ENCODE measurements at places on chromosomes 4 and X.
A peak's percentile ranks its signal among the peaks of the same experiment; 100 is the strongest.

DNA sequence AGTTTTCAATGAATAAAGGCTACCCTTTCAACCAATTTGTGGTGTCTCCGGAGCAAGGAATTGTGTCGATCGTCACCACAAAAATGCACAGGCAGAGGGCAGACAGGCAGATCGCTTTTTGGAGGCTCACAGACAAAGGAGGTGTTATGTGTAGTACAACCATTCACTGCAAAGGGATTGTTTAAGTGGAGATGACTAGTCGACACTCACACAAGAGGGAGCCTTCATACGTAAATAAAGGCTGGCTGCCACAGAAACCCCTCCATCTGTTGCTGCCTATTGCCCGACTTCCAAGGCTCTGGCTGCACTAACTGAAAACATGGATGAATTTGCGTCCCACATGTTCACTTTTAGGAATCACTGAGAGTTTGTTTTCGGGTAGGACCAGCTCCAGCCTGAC is 281.1 kb downstream of the NKX6-1 start:
- no peak for DNase-seq

- peak; percentile 29 for DNase-seq
These were observed 92.2 kb upstream of the PGRMC2 start for GRCh38 chr4:128379860-128380259.

- DNase-seq, result no peak
These were observed 709 bp downstream of the GPAT3 start for GRCh38 chr4:83536362-83537272.

DNA sequence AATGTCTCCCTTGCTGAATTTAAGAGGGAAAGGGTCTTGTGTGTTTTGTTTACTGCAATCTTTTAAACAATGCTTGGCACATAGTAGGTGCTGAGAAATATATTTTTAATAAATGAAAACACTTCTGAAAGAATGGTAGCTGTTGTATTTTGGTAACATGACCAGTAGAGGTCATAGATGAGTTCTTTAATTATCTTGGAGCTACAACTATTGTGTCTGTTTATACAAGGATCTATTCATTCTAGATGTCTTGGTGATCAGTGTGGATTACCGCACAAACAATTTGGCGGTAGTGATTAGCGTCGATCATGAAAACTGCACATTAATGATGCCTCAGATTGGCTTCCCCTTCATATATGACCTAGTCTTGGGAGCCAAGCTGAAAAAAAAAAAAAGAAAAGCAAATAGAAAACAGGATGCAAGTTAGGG is 21.4 kb upstream of the SCRG1 start:
- DNase-seq, result peak; percentile 23

- DNase-seq, result no peak
These were observed 55.8 kb downstream of the EMCN start for GRCh38 chr4:100461807-100462605.

GRCh38 chr4:137226900-137227299 is 305.4 kb downstream of the PCDH18 start:
- no peak for DNase-seq

GRCh38 chrX:150044556-150044955 is 106.3 kb upstream of the EOLA2 start:
- DNase-seq, result no peak

DNA sequence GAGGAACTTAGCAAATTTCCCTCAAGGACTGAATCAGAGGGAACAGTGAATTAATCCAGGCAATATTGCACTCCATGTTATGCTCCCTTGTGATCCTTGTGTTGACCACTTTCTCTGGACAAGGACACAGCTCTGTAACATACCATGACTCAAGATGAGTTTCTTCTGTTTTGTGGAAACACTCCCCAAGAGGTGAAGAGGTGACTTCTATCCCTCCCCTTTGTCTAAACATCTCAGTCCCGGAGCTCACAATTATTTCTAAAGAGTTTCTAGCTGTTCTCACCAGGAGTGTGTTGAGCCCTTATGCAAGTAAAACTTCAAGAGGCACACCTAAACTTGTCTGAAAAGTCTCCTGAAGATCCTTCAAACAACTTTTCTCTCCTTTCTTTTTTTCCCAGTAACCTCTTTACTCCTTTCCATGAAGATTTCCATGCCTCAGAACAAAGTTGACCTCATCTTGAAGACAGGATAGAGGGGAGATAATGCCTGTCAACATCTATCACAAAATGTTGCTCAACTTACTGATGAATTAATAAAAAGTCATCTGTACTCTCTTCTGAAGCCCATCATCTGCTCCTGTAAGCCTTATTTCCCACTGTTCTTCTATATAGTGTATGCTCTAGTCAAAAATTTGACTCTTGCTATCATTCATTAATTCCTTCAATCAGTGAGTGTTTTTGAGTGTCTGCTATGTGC is 429.1 kb downstream of the SPRY1 start:
- DNase-seq, result no peak

GRCh38 chr4:156547891-156548290 is 423.7 kb downstream of the PDGFC start:
- no peak for DNase-seq

- DNase-seq, result no peak
These were observed 4.2 kb upstream of the PKD2 start for GRCh38 chr4:88003261-88003660.

- DNase-seq, result no peak
These were observed 10.3 kb downstream of the SLC25A5 start for GRCh38 chrX:119478504-119478903.

DNA sequence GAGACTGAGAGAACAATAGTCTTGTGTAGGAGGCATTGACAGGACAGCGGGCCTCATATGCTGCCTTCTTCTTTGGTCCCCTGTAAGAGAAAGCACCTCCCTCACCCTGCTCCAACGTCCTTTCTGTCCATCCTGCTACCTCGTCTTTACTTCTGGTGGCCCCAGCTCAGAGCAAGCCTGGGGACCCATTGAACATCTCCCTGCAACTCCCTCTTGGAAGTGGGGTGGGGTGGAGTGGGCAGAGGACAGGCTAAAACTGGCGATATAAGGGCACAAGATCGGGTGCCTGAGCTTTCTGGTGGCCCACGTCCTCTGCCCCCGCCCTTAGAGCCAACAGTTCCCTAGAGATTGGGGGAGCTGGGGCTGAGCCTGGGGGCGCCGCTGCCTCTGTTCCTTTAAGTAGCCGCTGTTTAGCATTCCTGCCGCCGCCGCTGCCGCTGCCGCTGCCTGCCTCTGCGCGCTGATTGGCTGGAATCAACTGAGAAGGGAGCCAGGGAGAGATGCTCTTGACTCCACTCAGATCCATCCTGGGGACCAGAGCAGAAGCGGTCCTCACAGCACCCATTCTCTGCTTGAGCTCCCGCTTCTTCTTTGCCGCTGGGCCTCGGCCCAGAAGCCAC is at the start of gene DLG3:
DLG3 (plus strand) TSS at position 510 of the 620 bp plus-strand sequence. CDS start 367 bp downstream, outside the sequence.
- DNase-seq, result no peak

DNA sequence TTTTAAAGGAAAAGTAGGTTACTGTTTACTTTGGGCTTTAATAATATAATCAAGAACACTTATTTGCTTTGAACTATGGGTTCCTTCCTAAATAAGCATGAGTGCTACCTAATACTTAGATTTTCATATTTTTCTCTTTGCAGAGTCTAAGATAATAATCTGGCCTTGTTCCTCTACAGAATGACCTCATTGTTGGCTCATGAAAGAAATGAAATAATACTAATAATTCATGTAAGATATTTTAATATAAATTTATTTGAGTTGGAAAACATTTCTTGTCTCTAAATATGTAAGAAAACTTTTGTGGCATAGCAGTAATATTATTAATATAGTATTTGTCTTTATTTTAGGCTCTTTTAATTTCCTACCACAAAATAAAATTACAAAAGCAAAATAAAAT is 601.3 kb downstream of the IQCM start:
- no peak for DNase-seq

- DNase-seq, result no peak
These were observed 27.1 kb downstream of the CFAP299 start for GRCh38 chr4:80362578-80363181.

DNA sequence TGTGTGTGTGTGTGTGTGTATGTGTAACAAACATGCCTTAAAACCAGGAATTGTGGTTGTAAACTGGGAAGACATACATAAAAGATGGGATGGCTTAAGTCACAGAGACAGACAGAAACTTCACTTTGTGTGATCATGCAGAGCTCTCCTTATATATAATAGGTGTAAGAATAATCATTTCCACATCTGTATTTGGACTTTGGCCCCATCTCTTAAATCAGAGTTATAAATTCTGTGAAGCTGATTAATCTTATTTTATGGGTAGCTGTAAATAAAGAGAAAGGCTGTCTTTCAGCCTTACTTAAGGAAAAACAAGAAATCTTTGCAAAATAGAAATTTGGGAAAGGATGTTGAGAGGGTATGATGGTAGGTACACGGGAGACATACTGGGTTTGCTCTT is 174.6 kb upstream of the PITX2 start:
- no peak for DNase-seq

- DNase-seq, result no peak
These were observed 172.8 kb downstream of the FBXW7 start for GRCh38 chr4:152363086-152363485.

DNA sequence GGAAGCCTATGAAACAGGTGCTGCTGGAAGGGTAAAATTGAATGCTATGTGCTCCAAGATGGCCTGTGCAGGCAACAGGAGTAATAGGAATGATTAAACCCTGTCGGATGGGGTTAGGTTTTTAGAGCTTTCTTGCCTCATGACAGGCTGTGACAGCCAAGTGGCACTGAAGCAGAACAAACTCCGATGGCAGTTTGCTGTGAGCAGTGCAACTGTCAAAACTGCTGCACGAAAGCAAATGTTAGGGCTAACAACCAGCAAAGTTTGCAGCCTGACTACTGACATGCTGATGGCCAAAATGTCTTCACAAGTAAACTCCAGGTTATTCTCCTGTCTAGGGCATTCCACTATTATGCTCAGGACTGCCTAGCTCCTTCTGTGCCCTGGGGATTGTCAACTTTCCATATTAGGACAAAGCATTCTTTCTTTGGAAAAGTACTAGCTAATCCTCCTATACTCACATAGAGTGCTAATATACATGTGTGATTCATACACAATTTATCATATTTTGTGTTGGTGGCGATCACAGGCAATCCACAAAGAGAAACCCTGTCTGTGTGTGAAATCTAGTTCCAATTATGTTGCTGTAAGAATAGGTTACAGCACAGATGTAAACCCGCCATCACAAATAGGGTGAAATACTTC is 486.6 kb upstream of the TENM3 start:
- no peak for DNase-seq

GRCh38 chr4:83054928-83055327 is 19.9 kb downstream of the COPS4 start:
- DNase-seq, result peak; percentile 14

GRCh38 chr4:129515356-129515755 is 419.4 kb downstream of the C4orf33 start:
- no peak for DNase-seq

GRCh38 chr4:185004562-185005218 is 13.6 kb upstream of the HELT start:
- DNase-seq, result no peak

DNA sequence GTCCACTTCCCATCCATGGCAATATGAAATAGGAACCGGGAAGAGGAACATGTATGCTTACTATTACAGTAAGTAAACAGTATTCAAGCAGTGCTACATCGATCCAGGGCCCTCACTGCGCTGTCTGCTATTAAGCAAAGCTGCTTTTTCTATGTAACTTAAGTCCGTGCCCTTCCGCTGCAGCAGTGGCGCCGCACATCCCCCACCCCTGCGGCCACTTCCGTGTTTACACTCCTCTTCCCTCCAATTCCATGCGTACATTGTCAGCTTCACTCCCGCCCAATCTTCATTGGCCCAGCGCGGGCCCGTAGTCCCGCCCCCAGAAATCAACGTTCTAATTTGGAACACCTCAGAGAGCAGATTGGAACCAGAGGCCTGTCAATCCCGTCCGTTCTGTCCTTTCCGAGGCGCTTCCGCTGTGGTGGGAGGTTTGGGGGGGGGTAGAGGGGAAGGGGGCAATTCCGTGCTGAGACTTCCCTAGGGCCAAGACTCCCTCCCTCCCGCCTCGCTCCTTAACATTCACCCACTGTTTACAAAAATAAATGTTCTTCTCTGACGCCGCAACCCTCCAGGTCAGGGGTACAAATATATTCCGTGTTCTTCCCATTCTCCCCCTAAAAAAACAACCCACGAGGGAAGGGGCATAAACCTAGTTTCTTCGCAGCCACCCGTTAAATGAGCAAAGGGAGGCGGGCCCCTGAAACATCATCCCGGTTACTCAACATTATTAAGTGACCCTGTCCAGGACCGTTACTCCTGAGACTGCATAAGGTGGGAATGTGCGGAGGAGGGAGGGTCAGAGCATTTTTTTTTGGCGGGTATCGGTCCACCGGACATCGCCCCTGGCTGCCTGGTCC is 67.4 kb downstream of the NOCT start:
- DNase-seq, result peak; percentile 94

DNA sequence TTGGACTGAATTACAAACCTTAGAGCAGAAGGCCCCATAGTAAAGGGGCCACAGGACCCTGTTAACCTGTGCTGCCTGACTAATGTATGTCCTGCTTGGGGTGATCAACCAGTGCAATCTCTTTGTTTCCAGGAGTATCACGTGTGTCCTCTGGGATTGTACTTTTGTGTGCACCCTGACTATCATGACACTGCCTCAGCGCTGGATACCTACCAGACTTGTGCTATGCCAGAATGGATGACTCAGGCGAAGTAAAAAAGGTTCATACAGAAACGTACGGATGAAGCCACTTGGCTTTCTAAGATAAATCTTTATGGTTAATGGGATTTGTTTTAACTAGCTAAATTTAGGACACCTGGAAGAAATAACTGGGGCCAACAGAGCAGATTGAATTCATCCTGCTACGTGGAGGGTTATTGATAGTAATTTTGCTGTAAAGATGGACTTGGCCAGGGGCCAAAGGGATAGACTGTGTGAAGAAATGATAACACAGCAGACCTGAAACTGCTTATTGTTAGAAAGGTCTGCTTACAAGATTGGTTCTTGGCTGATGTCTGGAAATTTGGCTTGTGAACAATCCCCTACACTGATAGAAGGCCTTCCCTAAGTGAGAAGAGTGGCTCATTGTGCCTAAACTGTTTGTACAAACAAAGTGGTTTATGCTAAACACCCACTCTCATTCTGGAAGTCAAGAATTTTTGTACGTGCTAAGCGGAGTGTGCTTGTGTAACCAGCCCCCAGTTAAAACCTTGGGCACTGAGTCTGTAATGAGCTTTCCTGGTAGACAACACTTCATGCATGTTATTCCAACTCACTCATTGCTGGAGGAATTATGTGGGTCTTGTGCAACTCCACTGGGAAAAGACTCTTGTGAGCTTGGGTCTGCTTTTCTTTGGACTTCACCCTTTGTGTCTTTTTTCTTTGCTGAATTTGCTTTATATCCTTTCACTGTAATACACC is 750.5 kb upstream of the HTR2C start:
- DNase-seq, result no peak

GRCh38 chrX:133746593-133746992 is 238.8 kb downstream of the GPC3 start:
- DNase-seq, result no peak
